Caudate nucleus (tissue), 63 donors: ENCODE measurements at places on chromosomes 6 and 20.
A peak's percentile ranks its signal among the peaks of the same experiment; 100 is the strongest.

DNA sequence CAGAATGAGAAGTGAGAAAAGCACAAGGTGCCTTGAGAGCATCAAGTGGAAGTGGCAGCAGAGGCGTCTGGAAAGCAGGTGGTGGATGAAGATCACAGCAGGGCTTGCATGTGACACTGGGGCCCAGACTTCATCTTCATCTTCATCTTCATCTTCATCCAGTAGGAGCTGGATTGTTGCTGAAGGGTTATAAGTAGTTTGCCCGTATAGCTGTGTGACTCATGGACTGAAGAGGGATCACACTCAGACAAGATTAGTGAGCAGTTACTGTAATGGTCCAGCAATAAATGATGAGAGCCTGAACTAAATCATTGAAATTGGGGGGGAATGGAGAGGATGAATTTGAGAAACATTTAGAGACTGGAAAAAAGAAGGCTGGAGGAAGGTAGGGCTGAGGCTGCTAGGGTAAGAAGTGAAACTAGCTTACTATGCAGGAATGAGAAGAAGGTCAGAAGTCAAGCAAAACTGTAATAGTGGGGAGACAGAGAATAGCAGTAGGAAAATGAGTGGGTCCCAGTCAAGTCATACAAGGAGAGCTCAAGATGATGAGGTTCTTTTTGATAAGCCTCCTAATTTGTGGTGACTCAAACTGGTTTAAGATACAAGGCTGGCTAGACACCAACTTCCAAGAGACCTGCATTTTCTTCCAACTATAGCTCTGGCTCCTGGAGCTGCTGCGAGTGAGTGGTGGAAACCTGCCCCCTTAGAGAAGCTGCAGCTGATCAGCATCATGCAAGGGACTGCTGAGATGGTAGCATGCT is 92.3 kb upstream of the BEND6 start:
- DNase-seq, result no peak

DNA sequence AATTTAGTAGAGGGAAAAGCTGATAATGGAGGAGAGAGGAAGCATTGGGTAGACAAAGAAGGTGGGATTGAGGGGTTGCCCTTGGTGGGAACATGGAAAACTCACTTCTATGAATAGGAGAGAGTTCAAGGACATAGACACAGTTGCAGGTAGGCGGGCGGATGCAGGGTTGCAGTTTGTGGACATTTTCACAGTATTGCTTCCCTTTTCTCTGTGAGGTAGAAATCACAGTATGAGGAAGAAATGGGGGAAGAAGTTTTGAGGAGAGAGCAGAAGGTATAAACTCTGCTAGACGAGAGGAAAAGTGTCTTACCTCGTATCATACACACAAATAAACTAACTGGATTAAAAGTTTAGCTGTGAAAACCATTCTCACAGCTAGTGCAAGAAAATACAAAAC is 200.7 kb upstream of the ECI2 start:
- DNase-seq, result no peak

DNA sequence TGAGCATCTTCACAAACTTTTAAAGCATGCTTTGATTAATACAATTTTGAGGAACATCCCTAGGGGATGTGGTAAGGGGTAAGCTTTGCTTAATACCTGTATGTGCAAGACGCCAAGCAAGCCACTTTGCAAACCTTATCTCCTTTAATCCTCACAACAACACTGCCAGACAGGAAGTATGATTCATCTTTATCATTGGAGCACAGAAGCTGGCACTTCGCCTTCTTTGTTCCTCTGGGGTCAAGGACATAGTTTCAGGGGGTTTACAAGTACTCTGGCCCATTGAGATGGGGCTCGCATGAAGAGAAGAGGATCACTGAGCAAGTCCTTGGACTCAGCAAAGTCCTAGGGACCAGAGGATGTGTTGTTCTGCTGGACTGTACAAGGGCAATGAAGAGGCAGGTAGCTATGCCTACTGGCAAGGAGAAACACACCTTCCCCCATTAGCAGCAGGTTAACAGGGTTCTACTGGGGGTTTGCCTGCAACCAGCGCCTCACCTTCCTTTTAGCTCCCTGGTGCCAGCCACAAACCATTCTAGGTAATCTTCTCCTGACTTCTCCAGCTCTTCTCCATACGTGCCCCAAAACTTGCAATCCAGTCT is 8.8 kb downstream of the TMEM244 start:
- DNase-seq, result no peak

DNA sequence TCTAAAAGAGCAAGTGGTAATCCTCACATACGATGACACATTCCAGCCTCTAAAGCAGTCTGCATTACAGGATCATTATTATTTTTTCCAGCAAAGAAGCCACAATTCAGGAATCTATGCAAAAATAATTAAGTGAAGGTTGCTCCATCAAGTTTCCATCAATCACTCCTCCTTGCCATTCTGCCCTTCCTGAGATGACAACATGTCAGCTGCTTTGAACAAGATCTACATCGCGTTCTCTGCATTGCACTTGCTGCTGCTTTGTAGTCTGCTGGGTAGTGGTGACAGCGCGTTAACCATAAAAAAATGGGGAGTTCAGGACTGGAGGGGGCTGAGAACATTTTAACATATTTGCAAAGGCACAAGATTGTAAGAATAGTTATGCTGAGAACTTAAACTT is 147.7 kb downstream of the GMPR start:
- peak; percentile 61 for DNase-seq

GRCh38 chr6:87905101-87905641 is 142.5 kb upstream of the SPACA1 start:
- DNase-seq, result no peak

- no peak for DNase-seq
These were observed 164.1 kb downstream of the FRK start for GRCh38 chr6:115896538-115897129.

DNA sequence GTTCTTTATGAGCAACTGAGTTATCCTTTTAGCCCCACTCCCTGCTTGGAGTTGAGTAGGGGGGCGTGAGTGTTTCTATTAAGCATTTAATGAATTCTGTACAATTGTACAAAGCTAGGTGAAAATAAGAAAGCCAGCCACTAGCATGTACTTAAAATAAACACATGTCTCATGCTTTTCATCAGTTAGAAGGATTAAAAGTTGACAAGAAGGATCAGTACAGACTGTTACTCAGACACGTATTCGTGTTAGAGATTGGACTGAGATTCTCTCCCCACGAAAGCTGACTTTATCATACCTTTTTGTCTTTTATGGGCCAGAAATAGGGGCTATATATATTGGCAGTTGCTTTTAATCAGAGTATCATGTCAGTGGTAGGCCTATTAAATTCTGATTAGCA is 1.7 kb downstream of the HSF2 start:
- no peak for DNase-seq

DNA sequence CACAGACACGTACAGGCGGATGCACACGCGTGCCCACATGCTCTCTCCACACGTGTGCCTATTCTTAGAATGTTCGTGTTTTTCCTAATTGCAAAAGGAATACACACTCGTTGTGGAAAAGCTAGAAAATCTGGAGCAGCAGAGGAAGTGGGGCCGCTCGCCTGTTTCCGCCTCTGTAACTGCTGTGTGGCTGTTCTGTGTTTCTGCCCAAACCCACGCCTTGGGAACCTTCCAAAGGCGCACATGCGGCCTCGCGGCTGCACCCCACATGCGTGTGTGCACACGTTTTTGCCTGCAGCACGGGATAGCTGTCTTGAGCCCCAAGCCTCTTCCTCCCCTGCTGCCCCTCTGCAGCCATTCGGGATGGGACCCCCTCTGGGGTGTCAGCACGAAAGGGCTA is 12.2 kb downstream of the SLC17A9 start:
- no peak for DNase-seq

DNA sequence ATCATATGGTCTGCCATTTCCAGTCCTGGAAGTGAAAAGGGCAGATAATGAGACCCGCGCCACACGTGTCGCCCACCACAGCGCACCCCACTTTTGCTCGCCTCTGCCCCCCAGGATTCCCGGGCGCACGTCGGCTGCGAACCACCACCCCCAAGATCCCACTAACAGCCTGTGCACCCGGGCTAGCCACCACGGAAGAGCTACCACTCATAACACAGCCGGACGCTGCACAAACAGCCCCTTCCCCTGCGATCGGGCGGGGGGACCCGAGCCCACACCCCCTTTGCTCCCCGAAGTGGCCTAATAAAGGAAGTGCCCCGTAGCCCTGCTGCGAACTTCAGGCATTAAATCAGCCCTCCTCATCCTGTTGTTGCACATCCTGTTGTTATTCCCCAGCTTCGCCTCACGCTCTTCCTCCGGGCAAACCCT is 506 bp downstream of the CITED2 start:
- no peak for DNase-seq

DNA sequence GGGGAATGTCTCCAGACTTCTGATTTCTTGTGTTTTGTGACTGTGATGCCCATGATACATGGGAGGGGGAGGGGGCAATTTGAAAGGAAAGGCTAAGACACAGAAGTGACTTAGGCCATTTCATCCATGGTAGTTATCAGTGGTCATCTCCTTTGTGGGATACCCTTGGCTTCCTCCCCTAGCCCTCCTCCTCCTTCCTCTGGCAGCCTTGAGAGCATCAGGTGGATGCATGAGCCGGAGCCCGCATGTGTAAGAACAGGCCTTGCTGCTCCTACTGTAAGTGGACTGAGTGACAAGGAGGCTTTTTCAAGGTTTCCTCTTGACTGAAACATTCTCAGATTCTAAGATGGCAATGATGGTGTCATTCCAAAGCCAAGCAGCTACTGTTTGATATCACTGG is 874 bp downstream of the CD83 start:
- DNase-seq, result no peak

DNA sequence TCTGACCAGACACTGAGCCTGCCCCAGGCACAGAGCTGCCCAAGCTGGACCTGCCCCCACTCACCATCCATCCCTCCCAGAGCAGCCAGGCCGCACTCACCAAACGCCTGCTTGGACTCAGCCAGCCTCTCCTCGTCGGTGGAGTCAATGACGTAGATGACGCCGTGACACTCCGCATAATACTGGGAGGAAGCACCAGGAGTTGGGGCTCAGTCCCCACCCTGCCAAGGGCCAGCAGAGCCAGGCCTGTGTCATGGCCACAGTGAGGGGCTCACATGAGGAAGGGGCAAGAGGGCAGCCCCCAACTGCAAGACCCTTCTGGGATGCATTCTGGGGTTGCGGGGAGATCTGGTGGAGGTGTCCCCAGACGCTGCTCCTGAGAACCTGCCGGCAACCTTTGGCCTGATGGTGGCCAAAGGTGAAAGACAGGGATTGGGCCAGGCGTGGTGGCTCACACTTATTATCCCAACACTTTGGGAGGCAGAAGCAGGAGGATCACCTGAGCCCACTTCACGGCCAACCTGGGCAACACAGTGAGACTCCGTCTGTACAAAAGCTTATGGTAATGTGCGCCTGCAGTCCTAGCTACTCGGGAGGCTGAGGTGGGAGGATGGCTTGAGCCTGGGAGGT is 5.6 kb downstream of the ARFRP1 start:
- DNase-seq, result no peak

- no peak for DNase-seq
These were observed 22.8 kb upstream of the FAM83C start for GRCh38 chr20:35314816-35315631.

GRCh38 chr20:19949195-19949867 is 67.8 kb upstream of the NAA20 start:
- DNase-seq, result no peak

DNA sequence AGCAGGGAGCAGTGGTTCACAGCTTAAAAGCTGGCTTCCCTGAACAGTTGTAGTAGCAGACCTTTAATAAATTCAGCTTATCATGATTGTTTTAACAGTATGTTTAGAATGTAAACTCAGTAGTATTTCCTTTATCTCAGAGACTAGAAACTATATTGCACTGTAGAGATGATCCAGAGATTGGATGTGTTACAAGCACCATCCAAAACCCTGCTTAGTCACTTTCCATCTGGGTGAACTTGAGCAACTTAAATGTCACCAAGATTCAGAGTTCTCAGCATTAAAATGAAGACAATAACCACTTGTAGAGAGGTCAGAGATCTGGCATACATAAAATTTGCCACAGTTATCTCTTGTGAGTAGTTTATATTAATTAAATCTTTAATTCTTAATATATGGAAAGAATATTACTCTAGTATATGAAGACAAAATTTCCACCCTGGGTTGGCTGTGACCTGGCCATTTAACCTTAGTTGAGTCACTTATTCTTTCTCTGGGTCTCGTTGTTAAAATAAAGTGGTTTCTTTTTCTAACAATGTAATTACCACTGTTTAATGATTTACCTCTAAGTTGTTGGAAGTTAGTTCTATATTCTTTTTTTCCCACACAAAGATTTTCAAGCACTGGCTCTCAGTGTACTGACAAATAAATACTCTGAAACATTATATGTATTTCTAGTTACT is 239.2 kb upstream of the FKBP1C start:
- no peak for DNase-seq

DNA sequence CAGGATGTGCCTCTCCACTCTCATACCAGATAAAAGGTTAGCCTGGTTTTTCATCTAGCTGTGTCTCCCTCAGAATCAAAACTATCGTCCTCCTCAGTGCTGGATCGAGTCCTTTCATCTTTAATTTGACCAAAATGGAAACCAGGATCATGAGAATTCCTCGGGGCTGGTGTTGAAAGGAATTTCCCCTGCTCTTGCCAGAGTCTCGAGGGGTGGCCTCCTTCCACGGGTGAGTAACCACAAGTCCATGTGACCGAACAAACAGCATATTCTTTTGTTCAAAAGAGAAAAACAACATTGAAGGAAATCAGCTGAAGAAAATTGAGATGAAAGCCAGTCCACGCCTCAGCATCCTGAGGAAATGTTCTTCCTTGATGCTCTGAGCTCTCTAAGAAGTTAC is 165.9 kb upstream of the CDYL start:
- no peak for DNase-seq

GRCh38 chr6:56772737-56773184 is 130.1 kb upstream of the DST start:
- DNase-seq, result no peak

DNA sequence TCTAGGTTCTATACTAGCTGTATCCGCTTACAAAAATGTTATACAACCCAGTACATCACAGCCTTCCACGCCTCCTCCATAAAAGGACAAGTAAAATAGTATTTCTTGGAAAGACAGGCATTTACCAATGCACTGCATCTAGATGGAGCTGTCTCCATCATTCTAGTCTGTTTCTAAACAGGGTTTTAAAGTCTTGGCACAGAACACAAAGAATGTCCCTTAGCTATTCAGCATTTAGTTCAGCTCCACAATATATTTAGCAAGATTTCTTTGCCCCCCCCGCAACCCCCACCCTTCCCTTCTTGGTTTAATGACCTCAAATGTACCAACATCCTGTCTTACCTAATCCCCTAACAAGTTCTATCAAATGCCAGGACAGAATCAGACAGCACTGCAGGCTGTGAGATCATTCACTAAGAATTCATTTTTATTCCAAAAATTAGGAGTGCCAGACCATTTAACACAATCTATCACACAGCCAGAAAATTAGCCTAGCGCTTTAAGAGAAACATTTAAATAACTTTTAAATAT is 198.6 kb downstream of the BACH2 start:
- no peak for DNase-seq

- peak; percentile 56 for DNase-seq
These were observed at the start of gene ARFGEF3 for GRCh38 chr6:138161338-138162110. ARFGEF3 (plus strand) TSS chr6:138161939; CDS start chr6:138162087, 148 bp downstream.

GRCh38 chr6:35945650-35946025 is 24.7 kb upstream of the SRPK1 start:
- DNase-seq, result no peak
